RWPE2 (cell line): ENCODE measurements at places on chromosomes 2 and 18.
A peak's percentile ranks its signal among the peaks of the same experiment; 100 is the strongest.

DNA sequence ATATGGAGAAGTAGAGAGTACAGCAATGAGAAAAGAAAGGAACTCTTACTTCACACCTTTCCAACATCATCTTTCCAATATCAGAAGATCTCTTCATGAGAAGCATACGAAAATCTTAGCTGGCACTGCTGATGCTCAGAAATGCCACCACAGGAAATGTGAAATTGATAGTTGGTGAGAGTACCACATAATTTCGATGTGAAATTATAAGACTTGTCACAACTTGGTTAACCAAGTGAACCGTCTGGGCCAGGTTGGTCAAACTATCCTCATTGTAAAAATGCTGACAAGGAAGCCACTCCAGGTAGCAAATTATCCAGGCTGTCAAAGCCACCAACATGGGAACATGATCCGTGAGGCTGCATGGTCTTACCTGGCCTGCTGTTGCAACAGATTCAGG, 66.5 kb downstream of the EPG5 start:
- no peaks in the 10 kb centered on the region for H3K4me1 ChIP-seq
- no peak overlapping the region for H3K4me3 ChIP-seq
- DNase-seq, result no peak

DNA sequence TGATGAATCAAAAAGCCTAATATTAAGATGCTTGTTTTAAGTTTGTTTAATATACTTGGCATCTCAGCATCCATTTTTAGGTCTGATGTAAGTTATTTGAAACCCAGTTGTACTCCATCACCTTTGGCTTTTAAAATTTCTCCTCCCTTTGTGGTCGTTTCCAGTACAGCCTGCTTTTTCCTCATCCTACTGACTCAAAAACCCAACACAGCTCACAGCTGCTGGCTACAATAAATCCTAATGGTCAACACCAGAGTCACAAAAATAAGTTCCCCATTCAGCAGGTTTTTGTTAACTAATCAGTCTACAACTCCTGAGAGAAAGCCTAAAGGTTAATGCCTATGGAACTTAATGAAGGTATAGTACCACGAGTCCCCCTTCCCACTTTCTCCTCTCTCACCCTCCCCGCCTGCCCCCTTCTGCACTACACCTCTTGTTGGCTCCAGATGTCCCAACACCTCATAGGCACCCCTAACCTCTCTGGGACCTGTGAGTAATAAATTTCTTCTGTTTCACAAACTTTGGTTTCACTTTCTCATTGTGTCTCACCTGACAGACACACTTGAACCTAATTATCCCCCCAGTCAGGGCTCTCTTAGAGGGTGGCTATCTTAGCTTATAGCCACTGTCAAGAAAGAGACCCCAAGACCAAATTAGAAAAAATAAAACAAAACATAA, 148.6 kb downstream of the GALNT1 start:
- no peaks in the 10 kb centered on the region for H3K36me3 ChIP-seq
- H3K4me3 ChIP-seq, result no peak overlapping the region
- peaks cover 10% of the 10 kb centered on the region for H3K27me3 ChIP-seq
- no peaks in the 10 kb centered on the region for H3K4me1 ChIP-seq
- no peak overlapping the region for H3K27ac ChIP-seq
- DNase-seq, result no peak

DNA sequence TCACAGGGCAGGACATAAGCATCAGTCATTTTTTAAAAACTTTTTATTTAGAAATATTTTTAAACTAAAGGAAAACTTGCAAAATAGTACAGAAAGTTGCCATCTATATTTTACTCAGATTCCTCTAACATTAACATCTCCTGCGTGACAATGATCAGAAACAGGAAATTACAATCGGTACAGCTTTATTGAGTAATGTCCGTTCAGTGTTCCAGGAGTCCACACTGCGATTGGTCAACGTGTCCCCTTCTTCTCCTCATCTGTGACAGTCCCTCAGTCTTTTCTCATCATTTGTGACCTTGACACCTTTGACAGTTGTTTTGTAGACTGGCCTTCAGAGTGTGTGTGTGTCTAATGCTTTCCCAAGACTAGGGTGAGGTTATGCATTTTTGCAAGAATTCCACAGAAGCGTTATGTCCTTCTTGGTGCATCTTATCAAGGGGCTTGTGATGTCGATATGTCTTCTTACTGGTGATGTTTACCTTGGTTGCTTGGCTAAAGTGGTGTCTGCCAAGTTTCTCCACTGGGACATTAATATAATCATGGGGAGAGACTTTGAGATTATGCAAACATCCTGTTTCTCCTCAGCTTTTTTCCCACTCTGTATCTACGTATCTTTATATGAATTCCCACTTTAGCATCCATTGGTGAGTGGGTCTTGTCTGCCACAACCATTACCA, 21.4 kb upstream of the TMEM177 start:
- H3K36me3 ChIP-seq, result no peaks in the 10 kb centered on the region
- H3K27ac ChIP-seq, result no peak overlapping the region
- no peak overlapping the region for H3K4me3 ChIP-seq
- no peaks in the 10 kb centered on the region for H3K4me1 ChIP-seq

DNA sequence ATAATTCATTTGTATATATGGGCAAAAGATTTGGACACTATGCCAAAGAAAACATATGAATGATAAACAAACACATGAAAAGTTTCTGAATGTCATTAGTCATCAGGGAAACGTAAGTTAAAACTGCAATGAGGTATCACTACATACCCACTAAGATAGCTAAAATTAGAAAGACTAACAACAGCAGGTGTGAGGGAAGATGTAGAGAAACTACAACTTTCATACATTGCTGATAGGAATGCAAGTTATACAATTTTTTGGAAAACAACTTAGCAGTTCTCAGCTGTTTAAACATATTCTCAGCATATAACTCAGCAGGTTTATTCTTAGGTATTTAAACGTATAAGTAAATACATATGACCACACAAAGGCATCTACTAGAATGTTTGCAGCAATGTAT, 563.5 kb upstream of the KLHL29 start:
- H3K27ac ChIP-seq, result no peak overlapping the region
- H3K36me3 ChIP-seq, result no peaks in the 10 kb centered on the region
- no peaks in the 10 kb centered on the region for H3K27me3 ChIP-seq

DNA sequence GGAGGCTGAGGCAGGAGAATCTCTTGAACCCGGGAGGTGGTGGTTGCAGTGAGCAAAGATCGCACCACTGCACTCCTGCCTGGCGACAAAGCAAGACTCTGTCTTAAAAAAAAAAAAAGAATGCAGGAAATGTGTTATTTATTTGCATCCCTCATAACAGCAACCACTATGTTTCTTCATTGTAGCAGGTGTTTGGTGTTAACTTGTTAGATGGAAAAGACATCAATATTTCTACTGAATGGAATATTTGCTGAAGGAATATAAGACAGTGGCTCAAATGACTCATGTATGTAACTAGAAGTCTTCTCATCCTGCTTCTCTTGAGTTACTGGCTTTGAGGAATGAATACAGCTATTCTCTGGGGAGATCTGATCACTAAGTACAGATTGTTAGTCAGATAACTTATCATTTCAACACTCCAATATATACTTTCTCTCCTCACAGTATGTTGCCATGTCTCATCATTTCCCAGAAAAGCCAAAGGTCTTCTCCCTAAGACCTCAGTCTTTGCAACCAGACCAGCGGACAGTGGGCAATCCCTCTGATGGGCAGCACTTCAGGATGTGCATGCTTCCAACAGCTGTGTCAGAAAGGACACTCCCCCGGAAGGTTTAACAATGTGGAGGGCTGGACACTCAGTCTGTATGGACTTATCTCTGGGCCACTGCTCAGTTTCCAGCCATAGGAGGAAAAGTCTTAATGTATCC, 104.4 kb upstream of the STK17B start:
- H3K27me3 ChIP-seq, result no peaks in the 10 kb centered on the region
- H3K27ac ChIP-seq, result no peak overlapping the region
- no peak overlapping the region for H3K4me3 ChIP-seq
- H3K4me1 ChIP-seq, result peaks cover 7% of the 10 kb centered on the region

GRCh38 chr18:29711932-29712331, 1330.6 kb downstream of the DSC3 start:
- no peaks in the 10 kb centered on the region for H3K4me1 ChIP-seq
- H3K36me3 ChIP-seq, result no peaks in the 10 kb centered on the region
- DNase-seq, result no peak
- H3K27ac ChIP-seq, result no peak overlapping the region

GRCh38 chr2:30665761-30666265, 141.4 kb downstream of the CAPN13 start:
- DNase-seq, result no peak
- peak overlapping the region; percentile 96 for H3K27ac ChIP-seq
- no peak overlapping the region for H3K4me3 ChIP-seq

- H3K4me3 ChIP-seq, result no peak overlapping the region
- no peak for DNase-seq
- no peaks in the 10 kb centered on the region for H3K27me3 ChIP-seq
- no peaks in the 10 kb centered on the region for H3K36me3 ChIP-seq
- no peak overlapping the region for H3K27ac ChIP-seq
Measured at GRCh38 chr2:10557506-10558265, 109.6 kb upstream of the ODC1 start.

GRCh38 chr2:143532061-143532460, 402.8 kb downstream of the ARHGAP15 start:
- H3K36me3 ChIP-seq, result no peaks in the 10 kb centered on the region
- H3K4me3 ChIP-seq, result no peak overlapping the region
- no peak for DNase-seq
- H3K27me3 ChIP-seq, result no peaks in the 10 kb centered on the region

GRCh38 chr18:55407191-55407590, 180.8 kb downstream of the TCF4 start:
- no peak overlapping the region for H3K4me3 ChIP-seq
- no peak overlapping the region for H3K27ac ChIP-seq
- H3K36me3 ChIP-seq, result no peaks in the 10 kb centered on the region
- no peaks in the 10 kb centered on the region for H3K27me3 ChIP-seq
- peaks cover 4% of the 10 kb centered on the region for H3K4me1 ChIP-seq
- DNase-seq, result no peak

GRCh38 chr2:240452462-240453256, 17.2 kb downstream of the GPC1 start:
- DNase-seq, result peak; percentile 62
- no peaks in the 10 kb centered on the region for H3K27me3 ChIP-seq
- peak overlapping the region; percentile 49 for H3K27ac ChIP-seq
- no peaks in the 10 kb centered on the region for H3K36me3 ChIP-seq
- H3K4me1 ChIP-seq, result peaks cover 52% of the 10 kb centered on the region
- peak overlapping the region; percentile 61 for H3K4me3 ChIP-seq

DNA sequence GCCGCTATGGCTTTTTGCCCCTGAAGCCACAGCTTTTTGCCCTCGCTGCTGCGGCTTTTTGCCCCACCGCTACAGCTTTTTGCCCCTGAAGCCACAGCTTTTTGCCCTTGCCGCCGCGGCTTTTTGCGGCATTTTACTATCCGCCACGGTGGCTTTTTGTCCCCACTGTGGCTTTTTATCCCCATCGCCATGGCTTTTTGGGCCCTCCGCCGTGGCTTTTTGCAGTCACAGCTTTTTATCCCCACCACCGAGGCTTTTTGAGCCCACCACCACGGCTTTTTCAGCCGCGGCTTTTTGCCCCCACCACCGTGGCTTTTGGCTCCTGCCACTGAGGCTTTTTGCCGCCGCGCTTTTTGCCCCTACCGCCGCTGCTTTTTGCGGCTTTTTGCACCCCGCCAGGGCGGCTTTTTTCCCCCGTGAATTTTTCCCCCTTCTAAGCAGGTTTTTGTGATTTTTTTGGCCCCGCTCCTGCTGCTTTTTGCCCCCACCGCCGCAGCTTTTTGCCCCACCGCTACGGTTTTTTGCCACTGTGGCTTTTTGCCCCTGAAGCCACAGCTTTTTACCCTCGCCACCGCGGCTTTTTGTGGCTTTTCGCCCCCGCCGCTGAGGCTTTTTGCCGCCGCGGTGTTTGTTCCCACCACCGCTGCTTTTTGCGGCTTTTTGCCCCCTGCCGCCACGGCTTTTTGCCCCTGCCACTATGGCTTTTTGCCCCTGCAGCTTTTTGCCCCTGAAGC, 2797.2 kb upstream of the TEKT4 start:
- H3K4me1 ChIP-seq, result no peaks in the 10 kb centered on the region
- DNase-seq, result no peak
- H3K27me3 ChIP-seq, result peaks cover 40% of the 10 kb centered on the region
- H3K4me3 ChIP-seq, result no peak overlapping the region

DNA sequence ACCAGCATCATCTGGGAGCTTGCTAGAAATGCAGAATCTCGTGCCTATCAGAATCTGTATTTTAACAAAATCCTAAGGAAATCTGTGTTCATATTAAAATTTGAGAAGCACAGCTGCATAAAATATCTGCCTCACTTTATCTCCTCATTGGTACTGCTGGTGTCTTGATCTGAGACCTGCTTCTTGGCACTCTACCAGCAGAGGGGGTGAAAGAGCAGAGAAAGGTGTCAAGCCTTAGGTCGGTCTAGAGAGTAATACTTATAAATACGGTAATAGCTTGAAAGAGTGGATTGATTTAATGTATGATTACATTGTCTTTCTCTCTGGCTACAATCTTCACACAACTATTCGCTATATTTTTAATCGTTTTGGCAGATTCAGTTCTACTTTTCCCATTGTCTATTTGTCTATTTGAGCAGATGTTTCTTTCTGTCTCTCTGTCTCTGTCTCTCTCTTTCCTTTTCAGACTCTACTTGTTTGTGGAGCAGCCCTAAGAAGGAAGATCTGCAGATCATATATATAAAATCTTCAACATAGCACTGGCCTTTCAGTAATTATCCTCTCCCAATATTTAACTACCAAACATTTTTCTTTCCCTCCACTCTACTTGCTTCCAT, 1.7 kb upstream of the GCG start:
- no peaks in the 10 kb centered on the region for H3K4me1 ChIP-seq
- H3K27ac ChIP-seq, result no peak overlapping the region
- no peak overlapping the region for H3K4me3 ChIP-seq
- DNase-seq, result no peak

DNA sequence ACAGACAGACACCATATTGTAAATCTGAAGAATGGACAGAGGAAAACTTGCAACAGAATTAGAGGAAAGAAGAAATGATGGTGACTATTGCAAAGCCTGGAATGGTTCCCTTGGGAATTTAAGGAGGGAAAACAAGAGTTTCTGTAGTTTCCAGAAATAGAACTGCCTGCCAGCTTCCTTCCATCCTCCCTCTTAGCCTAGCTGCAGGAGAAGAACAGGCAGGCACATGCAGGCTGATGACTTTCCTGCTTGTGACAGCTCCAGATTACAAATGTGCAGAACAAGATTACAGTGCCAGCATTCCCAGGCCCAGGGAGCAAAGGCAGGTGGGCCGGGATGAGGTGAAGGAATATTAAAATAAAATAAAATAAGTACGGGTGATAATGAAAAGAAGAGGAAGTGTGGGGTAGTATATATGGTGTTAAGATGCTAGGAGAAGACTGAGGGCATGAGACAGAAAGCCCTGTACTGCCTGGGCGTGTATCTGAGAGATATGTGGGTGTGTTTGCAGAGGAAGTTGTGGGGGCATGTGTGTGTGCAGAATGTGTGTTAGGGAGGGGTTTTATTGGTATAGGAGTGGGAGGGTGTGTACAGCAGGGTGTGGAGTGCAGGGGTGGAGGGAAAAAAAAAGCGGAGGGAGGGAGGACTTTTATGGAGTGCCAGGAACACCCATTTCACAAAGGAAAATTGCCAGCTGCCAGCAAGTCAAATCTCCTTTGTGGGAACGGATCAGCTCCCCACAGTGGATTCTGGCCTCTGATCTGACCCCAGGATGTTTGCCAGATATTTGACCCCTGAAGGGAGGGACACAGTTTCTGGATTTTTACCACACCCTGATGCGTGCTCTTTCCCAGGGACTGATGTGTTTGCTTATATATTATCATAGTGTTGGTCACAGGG, 43.9 kb upstream of the NEMP2 start:
- no peak overlapping the region for H3K4me3 ChIP-seq
- peak overlapping the region; percentile 86 for H3K27ac ChIP-seq
- peak; percentile 71 for DNase-seq
- H3K4me1 ChIP-seq, result peaks cover 62% of the 10 kb centered on the region

- H3K4me1 ChIP-seq, result no peaks in the 10 kb centered on the region
- no peak for DNase-seq
- no peak overlapping the region for H3K4me3 ChIP-seq
- H3K27me3 ChIP-seq, result no peaks in the 10 kb centered on the region
- peaks cover 90% of the 10 kb centered on the region for H3K36me3 ChIP-seq
Measured at GRCh38 chr2:9392898-9393765, 30.2 kb downstream of the ITGB1BP1 start.
